ENCODE measurements at places on chromosomes 1 and 21. TPM values are rescaled to one million over a fixed set of nuclear protein-coding genes. Genes with fewer than 3 reads are reported as not detected.

GRCh38 chr1:226034482-226034881, 28.0 kb upstream of the H3-3A start:
- DNase-seq = peak; percentile 16
- H3K36me3 ChIP-seq = no peaks in the 10 kb centered on the region
- no peak overlapping the region for H3K27ac ChIP-seq

GRCh38 chr21:44751186-44751798, 39.9 kb upstream of the TSPEAR start:
- H3K4me3 ChIP-seq = no peak overlapping the region
- no peak for DNase-seq
- no peak overlapping the region for H3K27ac ChIP-seq
- no peaks in the 10 kb centered on the region for H3K36me3 ChIP-seq
- peaks cover 50% of the 10 kb centered on the region for H3K27me3 ChIP-seq

The LRRC47 gene
- 44.5 TPM for total RNA-seq

DNA sequence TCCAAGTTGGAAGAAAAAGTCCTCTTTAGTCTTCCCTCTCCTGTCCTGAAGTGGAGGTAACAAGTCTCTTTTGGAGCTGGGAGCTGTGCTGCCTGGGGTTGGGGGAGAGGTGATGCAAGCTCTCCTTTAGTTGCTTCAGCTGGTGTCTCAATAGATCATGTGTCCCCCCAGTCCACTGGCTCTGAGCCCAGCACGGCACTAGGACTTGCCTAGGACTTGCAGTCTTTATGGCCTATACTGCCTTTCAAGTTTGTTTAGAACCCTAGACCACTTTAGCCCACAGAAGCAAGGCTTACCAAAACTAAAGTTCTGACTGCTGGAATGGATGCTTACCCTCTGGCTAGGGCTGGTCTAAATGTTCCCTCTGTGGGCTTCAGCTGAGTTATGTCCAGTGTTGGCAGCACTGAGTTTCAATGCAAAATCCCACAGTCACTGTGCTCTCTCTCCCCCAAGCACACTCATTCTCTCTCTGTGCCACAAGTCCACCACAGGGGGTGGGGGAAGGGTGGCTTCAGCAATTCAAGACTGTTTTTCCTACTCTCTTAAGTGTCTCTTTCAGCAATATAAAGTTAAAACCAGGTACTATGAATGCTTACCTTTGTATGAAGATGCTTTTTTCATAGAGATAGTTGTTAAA, 185.0 kb downstream of the DNAH14 start:
- H3K4me1 ChIP-seq = no peaks in the 10 kb centered on the region
- no peak for DNase-seq
- no peak overlapping the region for H3K27ac ChIP-seq
- no peak overlapping the region for H3K4me3 ChIP-seq

GRCh38 chr21:26617176-26617575, 44.1 kb upstream of the CYYR1 start:
- no peaks in the 10 kb centered on the region for H3K36me3 ChIP-seq
- no peak overlapping the region for H3K4me3 ChIP-seq
- H3K27me3 ChIP-seq = no peaks in the 10 kb centered on the region
- no peak for DNase-seq

The C1orf87 gene
- not detected for total RNA-seq

- H3K36me3 ChIP-seq = no peaks in the 10 kb centered on the region
- H3K27ac ChIP-seq = no peak overlapping the region
- H3K4me3 ChIP-seq = no peak overlapping the region
- no peak for DNase-seq
Observed at GRCh38 chr1:218078916-218079315, 206.2 kb upstream of the RRP15 start.

DNA sequence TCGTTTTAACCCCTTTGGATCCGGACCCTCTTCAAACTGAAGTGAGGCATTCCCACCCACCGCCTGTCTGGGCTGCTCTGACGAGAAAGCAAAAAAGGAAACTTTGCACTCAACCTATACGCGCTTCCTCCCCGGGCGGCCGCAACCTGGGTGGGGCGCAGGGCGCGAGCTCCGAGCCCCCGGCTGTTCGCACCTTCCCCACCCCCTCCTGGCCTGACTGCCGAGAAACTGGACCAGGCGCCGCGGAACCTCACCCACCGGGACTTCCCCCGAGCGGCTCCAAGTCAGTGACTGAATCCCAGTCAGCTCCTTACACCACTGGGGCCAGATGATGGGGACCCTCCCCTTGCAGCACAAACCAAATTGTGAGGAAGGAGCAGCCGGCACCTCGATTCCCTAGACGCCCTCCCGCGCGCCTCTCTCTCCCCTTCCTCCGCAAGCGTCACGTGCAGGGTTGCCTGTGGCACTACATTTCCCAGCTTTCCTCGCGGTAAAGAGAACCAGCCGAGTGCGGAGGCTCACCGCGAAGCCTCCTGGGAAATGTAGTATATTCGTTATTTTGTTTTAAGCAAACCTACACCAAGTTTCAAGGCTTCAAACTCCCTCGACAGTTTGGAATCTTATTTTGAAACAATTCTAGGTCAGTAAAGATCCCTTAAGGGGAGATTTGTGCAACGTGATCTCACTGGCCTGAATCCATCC, at the start of gene RAB29:
TSS of gene RAB29 (minus strand) at position 468 of the 702 bp plus-strand sequence. CDS start 526 bp downstream, outside the sequence.
- H3K36me3 ChIP-seq = peaks cover 3% of the 10 kb centered on the region
- peaks cover 6% of the 10 kb centered on the region for H3K4me1 ChIP-seq
- H3K27ac ChIP-seq = peak within 1 kb of the TSS; percentile 93

GRCh38 chr1:204852854-204853253, 17.8 kb upstream of the NFASC start:
- H3K27me3 ChIP-seq = peaks cover 22% of the 10 kb centered on the region
- no peaks in the 10 kb centered on the region for H3K4me1 ChIP-seq
- no peak overlapping the region for H3K4me3 ChIP-seq
- no peaks in the 10 kb centered on the region for H3K36me3 ChIP-seq

DNA sequence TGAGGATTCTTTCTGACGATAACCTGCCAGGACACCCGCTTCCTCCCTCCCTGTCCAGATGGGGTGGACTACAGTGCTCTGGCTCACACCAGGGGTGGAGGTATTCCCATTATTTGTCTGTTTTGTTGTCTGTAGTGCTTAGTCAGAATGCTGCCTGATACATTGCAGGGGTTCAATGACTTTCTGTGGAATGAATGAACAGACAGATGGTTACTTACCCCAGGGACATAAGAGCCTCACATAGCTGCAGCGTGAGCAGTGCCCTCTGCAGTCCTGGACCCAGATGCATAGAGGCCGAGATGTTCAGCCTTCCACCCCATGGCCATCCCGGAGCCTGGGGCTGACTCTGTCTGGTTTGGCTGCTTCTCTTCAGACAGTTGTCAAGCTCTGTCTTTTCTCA, 13.0 kb upstream of the F3 start:
- no peak for DNase-seq
- H3K27me3 ChIP-seq = peaks cover 3% of the 10 kb centered on the region
- no peak overlapping the region for H3K27ac ChIP-seq
- no peaks in the 10 kb centered on the region for H3K36me3 ChIP-seq
- H3K4me1 ChIP-seq = no peaks in the 10 kb centered on the region

DNA sequence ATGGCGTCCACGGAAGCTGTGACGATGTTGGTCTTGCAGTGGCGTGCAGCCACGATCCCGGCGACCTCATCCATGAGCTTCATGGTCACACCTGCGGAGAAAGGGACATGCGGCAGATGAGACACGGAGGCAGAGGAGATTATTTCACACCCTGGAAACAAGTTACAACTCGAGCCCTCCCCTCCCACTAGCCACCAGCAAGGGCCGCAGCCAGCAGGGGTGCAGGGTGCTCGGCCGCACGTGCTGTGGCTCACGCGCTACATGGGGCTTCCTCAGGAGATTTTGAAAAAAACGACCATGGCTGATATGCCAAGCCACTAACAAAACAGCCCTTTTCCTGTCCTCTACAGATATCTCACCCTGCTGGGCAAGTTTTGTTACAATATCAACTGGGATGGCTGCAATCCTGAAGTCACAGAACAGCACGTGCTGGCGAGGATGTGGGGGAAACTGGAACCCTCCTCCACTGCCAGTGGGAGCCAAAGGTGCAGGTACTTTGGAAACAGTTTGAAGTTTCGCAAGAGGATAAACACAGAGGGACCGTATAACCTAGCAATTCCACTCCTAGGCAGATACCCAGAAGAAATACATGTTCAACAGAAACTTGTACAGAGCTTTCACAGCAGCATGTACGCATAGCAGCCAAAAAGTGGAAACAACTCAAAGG, 34.1 kb upstream of the GPR153 start:
- no peaks in the 10 kb centered on the region for H3K27me3 ChIP-seq
- no peak overlapping the region for H3K4me3 ChIP-seq
- H3K4me1 ChIP-seq = peaks cover 32% of the 10 kb centered on the region

The ADORA1 gene
- not detected for total RNA-seq

DNA sequence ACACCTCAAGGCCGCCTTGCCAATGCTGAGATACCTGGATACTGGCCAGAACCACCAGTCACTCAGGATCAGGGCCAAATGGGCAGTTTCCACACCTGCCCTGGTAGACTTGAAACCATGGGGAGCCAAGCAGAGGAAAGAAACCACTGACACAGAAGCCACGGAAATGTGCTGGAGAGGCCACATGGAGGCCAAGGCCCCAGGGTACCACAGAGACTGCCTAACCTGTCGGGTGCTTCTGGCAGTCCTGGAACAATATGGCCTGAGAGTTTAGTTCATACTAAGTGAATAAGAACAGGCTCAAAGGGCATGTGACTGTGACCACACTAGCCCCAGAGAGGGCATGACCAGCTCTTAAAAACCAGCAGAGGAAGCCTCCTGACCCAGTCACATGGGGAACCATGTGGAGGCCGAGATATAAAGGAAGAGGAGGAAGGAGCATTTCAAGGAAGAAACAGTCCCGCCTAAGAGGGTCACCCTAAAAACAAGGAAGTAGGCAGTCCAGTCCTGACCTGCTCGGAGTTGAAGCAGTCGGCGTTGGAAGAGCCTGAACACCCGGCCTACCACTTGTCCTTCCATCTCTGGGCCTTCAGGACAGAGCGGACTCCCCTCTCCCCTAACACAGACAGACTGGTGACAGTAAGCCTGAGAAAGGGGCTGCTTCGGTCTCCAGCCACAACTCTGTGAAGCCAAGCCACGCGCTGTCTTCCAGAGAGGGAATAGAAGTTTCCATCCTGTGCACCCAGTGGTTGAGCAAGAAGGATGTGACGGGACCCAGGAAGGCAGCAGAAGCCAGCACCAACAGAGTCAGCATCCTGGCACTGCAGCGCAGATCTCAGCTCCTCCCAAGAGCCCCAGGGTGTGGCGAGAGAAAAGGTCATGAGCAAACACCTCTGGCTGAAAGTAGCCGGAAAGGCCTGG, at the start of gene DENND2D:
TSS of gene DENND2D (minus strand) at position 766 of the 921 bp plus-strand sequence. CDS start at position 579, 187 bp downstream.
- peak within 1 kb of the TSS; percentile 90 for H3K4me3 ChIP-seq
- H3K27ac ChIP-seq = peak within 1 kb of the TSS; percentile 76
- H3K4me1 ChIP-seq = peaks cover 50% of the 10 kb centered on the region
- no peak for DNase-seq
- peaks cover 39% of the 10 kb centered on the region for H3K36me3 ChIP-seq
